ENCODE measurements at places on chromosomes 6 and 20. TPM values are rescaled to one million over a fixed set of nuclear protein-coding genes. Genes with fewer than 3 reads are reported as not detected.

The MARCKS gene
- 222 TPM for polyA plus RNA-seq

GRCh38 chr6:166275714-166276166 is 32.5 kb downstream of the PRR18 start:
- DNase-seq: peak; percentile 50

GRCh38 chr6:109644131-109644530 is 46.9 kb downstream of the AK9 start:
- no peak for DNase-seq

- DNase-seq: no peak
Measured at GRCh38 chr6:21915707-21916260, 322.2 kb downstream of the SOX4 start.

DNA sequence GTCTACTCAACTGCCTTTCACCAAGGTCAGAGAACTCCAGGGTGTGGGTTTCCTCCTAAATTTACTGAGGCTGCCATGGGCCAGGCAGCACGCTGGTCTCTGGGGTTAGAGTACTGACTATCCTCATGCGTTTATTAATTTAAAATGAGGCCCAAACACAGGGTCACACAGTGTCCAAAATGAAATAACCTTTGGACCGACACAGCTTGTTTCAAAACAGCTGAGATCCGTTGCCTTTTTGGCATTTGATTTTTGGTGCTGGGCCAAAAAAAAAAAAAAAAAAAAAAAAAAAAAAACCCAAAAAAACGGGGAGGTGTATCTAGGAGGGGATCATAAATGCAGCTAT is 14.6 kb upstream of the TOX2 start:
- no peak for DNase-seq

- DNase-seq: no peak
Measured at GRCh38 chr6:135493218-135493961, 4.2 kb downstream of the AHI1 start.

DNA sequence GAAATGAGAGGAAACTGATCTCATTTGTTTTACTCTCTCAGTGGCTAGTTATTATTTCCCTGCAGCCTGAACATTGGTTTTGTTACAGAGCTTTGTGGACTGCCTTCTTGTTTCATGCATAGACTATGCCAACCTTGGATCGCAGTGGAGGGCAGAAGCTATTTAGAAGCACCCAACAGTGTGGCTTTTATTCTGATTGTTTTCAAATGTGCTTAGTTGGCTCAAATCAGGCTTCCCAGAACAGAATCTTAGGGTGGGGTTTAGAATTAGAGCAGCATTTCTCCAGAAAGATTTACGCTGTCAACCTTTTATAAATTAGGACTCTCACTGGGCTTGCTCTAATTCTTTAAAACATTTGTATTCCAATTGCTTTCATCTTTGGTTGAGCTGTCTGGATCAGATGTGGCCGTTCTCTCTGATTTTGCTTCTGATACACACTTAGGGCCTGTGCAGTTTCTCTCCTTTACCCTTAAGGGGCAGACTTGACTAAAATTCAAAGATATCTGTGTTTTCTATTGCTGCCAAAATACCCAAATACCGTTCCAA is 210.3 kb downstream of the BCKDHB start:
- DNase-seq: no peak

The SIGLEC1 gene
- polyA plus RNA-seq: 1.4 TPM

DNA sequence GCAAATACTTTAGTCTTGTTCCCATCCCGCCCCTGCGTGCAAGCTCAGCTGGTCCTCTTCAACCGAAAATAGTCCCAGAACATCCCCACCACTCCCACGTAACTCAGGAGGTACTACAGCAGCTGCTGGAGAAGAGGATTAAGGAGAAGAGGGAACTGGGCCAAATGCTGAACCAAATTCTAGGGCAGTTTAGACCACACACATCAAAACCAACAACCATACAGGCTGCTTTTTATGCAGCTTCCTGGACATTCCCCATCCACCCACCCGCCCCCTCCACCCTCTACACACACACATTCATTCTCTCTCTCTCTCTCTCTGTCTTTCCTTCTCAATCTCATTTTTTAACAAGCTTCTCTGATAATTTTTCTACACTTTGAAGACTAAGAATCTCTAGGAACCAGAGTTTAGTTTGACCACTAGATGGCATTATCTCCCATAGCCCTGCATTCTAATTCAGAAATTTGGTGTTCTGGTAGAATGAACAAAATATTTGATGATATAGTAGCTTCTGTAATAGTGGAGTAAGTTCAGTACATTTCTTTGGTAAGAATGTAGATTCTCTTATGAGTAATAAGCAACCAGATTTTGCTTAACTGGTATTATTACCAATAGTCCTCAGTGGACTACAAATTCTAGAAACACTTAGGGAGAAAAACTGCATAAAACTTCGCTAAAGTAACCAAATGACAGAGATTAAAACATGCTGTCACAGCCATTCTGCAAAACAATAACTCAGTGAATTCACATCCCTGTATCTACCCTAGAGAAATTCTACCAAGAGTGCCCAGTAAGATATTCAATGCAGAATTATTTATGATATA is 52.1 kb upstream of the BEND6 start:
- peak; percentile 30 for DNase-seq

GRCh38 chr6:21312118-21312517 is 281.4 kb upstream of the SOX4 start:
- no peak for DNase-seq

The APOM gene
- 109 TPM for polyA plus RNA-seq

The HAO1 gene
- not detected for polyA plus RNA-seq

GRCh38 chr6:28349344-28349891 is 329 bp upstream of the ZKSCAN3 start:
- DNase-seq: no peak

DNA sequence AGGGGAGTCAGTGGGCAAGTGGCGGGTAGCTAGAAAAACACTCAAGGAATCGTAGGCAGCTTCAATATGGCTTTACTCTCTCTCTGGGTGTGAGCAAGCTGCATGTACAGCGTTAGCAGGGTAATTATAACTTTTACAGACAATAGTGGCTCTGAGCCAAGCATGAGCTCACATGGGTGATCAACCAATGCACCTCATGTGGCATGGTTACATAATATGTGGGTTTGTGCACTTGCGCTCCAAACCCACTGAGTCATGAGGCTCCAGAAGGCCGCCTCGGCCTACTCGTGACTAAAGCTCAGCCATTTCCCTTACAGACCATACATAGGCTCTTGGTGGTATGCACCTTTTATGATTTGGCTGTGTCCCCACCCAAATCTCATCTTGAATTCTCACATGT is 78.4 kb upstream of the FBXL4 start:
- DNase-seq: no peak

GRCh38 chr20:905396-905961 is 10.7 kb downstream of the ANGPT4 start:
- DNase-seq: no peak

GRCh38 chr6:13490402-13490801 is 3.0 kb upstream of the GFOD1 start:
- DNase-seq: no peak

The PTK6 gene
- 0.80 TPM for polyA plus RNA-seq

The MICAL1 gene
- polyA plus RNA-seq: 32.4 TPM

DNA sequence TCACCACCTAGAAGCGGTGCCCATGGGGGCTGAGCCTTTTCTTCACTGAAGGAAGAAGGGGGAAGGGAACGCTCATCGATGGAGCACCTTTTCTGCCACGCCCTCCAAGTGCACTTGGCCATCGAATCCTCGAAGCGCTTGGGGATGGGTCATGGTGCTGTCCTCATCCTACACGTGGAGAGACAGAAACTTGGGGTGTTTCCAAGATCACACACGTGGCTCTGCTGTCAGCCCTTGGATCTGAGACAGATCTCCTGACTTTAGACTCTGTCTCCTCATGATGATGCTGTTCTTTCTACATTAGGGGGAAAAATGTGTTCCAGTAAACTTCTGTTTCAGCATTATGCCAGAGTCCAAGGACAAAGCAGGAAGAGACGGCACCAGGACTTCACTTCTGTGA is 78.5 kb downstream of the SYNDIG1 start:
- DNase-seq: no peak
